ENCODE measurements at places on chromosomes 16 and 17.

DNA sequence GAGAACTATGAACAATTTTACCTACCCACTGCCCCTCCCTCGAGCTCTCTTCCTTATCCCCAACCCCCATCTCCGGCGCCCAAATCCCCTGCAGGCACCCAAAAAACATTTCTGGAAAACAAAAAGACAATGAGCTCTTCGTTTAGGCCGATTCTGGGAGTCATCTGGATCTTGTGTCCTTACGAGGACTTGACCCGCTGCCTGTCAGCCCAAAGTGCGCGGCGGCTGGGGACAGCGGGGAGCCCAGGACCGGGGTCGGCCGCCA is 524 bp downstream of the STRADA start:
- no peak for DNase-seq

- DNase-seq, result no peak
These were observed 17.7 kb upstream of the RMI2 start for GRCh38 chr16:11327277-11328171.

DNA sequence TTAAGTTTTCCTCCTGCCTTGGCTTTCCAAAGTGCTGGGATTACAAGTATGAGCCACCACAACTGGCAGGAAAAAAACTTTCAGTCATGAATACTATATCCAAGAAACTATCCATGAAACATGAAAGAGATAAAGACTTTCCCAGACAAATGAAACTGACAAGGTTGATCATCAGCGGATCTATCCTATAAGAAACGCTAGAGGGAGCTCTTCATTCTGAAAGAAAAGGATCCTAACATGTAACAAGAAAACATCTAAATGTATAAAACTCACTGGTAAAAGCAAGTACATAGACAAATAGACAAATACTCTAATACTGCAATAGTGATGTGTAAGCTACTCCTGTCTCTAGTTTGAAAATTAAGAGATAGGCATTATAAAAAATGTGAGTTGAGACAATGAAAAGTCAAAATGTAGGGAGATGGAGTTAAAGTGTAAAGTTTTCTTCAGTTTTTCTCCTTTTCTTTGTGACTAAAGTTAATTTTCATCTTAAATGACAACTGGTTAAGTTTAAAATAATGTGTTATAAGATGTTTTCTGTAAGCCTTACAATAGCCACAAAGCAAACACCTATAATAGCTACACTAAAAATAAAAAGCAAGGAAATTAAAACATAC is 79.6 kb upstream of the TEKT1 start:
- DNase-seq, result no peak

GRCh38 chr17:78353834-78354233 is 6.0 kb downstream of the SOCS3 start:
- DNase-seq, result no peak

DNA sequence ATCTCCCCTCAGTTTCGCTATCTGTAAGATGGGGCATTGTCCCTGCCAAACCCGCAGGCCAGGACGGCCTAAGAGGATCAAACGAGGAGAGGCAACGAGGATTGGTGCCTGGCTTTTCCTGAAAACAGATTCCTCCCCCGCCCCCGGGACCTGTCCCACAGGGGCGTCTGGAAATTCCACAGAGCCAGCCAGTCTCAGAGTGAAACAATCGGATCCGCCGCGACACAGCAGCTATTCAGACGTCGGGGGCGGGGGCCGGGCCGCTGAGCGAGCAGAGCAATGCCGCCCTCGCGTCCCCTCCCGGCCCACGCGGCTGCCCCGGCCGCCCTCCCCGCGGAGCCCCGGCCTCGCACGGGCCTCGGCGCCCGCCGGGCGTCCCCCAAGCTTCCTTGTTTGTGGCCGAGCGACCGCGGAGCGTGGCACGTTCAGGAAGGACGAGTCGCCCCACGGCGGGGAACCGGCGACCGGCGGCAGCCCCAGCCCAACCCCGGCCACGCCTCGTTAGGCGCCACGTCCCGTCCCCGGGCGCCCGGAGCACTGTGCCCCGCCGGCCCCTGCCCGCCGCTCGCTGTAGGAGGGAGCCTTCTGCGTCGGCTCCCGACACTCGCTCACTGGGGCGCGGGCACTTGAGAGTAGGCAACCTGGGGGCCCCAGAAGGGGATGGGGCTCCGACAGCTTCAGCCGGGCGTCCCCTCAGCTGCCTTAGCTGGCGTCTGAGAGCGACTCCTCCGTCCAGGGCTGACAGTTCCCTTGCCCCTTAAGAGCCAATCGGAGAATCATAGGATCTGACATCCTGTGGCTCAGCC is 29.6 kb upstream of the PHOSPHO1 start:
- DNase-seq, result no peak

- no peak for DNase-seq
These were observed 99.2 kb upstream of the CDH8 start for GRCh38 chr16:62135446-62135845.

GRCh38 chr17:36525113-36525512 is 9.6 kb downstream of the MYO19 start:
- DNase-seq, result no peak

- no peak for DNase-seq
These were observed 9.5 kb upstream of the FAM83G start for GRCh38 chr17:19013806-19014627.

GRCh38 chr16:22782314-22782713 is 31.6 kb upstream of the HS3ST2 start:
- no peak for DNase-seq

- no peak for DNase-seq
These were observed 111.8 kb upstream of the CRHR1 start for GRCh38 chr17:45672301-45672700.

GRCh38 chr16:61829631-61830030 is 206.6 kb downstream of the CDH8 start:
- no peak for DNase-seq

- DNase-seq, result no peak
These were observed 3.6 kb downstream of the IRF8 start for GRCh38 chr16:85902366-85903155.

- DNase-seq, result no peak
These were observed 7.9 kb downstream of the KRT37 start for GRCh38 chr17:41416479-41416878.

GRCh38 chr16:799948-800833 is at the start of gene GNG13:
Gene GNG13, minus strand, starts transcription at chr16:800734. Its CDS starts 1,657 bp downstream, at chr16:799077.
- DNase-seq, result no peak

Data from NCI-H524 treated with DMSO at 0.1 percent for 48 hours (cell line).